G401 (cell line): ENCODE measurements at places on chromosomes 6 and 20. TPM values are rescaled to one million over a fixed set of nuclear protein-coding genes. Genes with fewer than 3 reads are reported as not detected.

The APMAP gene
- total RNA-seq, result 94.6 and 98.6 TPM in 2 replicates

DNA sequence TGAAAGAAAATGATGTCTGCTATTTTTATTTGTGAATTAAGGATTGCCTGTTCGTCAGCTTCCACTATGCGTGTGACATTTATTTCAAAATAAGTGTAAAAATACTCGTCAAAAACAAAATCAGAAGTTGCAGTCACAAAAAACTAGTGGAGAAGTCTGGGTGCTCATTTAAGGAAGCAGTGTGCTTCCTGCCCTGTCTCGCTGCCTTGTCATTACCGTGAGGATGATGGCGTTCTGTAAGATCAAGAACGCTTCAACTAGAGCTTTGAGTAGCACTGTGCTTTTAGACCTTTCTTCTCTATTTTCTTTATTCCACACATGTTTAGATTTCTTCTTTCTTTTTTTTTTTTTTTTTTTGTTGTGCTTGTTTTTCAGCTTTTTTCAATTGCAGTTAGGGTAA is 186.9 kb downstream of the TBC1D7 start:
- no peak for DNase-seq

- no peak for DNase-seq
These were observed 113.5 kb downstream of the JARID2 start for GRCh38 chr6:15359335-15359862.

The TGM3 gene
- total RNA-seq, result not detected in 2 replicates

The RSPO3 gene
- total RNA-seq, result 5.7 TPM in 1 of 2 replicates, not detected in the other

- no peak for DNase-seq
These were observed 35.1 kb upstream of the FAM83C start for GRCh38 chr20:35327074-35327976.

The SNAI1 gene
- total RNA-seq, result 2.9 and 7.5 TPM in 2 replicates

GRCh38 chr20:63574829-63575743 is 1.0 kb upstream of the HELZ2 start:
- DNase-seq, result no peak

DNA sequence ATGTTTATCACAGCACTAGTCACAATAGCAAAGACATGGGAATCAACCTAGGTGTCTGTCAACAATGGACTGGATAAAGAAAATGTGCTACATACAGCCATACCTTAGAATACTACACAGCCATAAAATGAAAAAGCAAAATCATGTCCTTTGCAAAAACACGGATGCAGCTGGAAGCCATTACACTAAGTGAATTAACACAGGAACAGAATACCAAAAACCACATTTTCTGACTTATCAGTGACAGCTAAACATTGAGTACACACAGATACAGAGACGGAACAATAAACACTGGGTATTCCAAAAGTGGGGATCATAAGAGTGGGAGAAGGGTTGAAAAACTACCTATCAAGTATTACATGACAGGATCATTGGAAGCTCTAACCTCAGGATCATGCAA is 43.3 kb upstream of the DST start:
- no peak for DNase-seq

GRCh38 chr6:106422534-106422933 is 62.0 kb downstream of the CRYBG1 start:
- DNase-seq, result no peak

GRCh38 chr20:37276494-37277252 is 12.8 kb upstream of the MANBAL start:
- no peak for DNase-seq

- DNase-seq, result no peak
These were observed 74.4 kb downstream of the HDGFL1 start for GRCh38 chr6:22643780-22644179.

The MLIP gene
- not detected in 2 replicates for total RNA-seq

The CLPSL2 gene
- total RNA-seq, result not detected in 2 replicates

DNA sequence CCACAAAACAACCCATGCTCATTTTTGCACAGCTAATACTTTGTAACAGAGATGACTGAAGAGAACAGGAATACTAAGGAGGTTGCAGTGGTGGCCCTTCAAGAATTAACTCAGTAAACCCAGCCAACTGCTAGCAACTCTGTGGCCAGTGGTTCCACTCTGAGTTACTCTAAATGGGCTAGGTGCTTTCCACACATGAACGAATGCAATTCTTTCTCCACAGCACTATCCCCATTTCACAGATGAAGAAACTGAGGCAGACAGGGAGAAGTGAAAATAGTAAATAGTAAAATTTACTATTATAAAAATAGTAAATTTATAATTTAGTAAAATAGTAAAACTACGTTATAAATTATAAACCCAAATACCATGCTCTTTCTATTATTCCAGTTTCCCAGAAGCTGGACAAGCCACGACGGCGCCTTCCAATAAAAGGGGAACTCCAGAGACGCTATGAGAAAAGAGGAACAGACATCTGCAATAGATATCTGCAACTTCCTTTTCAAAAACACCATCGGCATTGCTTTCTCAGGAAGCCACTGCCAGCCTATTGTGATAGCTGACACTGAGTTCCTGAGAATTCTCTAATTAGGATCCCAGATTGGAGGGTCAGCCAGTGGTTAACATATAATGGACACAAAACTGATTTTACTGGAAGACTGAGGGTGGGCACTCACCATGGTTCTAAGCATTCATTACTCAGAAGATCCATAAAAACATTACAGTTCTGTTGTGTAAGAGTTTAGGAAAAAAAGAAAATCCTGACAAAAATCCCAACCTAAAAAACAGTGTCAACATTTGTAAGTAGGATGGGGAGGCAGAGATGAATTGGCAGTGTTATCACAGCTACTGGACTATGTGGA is 16.2 kb downstream of the FKBP1A start:
- no peak for DNase-seq

- peak; percentile 9 for DNase-seq
These were observed 468.3 kb downstream of the CDC5L start for GRCh38 chr6:44855562-44856411.

DNA sequence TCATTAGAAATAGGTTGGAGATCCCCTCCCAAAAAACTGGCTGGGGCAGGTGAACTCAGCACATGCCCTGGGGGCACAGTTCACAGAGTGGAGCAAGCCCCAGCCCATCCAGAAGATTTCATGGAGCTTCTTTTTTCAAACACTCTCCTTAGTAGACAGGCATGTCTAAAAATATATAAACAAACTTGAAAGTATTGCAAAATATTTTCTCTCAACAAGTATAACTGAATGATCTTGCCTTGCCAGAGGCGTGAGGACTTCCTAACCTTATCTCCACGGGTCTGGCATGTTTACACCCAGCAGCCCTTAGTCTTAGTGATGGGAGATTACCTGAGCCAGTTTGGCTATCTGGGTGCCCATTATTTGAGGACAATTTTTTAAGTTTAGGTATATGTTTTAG is 107.1 kb downstream of the QRSL1 start:
- DNase-seq, result no peak

The ABHD16B gene
- total RNA-seq, result 0.74 TPM in 1 of 2 replicates, not detected in the other

GRCh38 chr6:79301290-79301689 is 66.8 kb upstream of the HMGN3 start:
- DNase-seq, result no peak

- no peak for DNase-seq
These were observed 54.5 kb upstream of the RREB1 start for GRCh38 chr6:7053125-7053774.

The BACH2 gene
- total RNA-seq, result 0.37 and 0.71 TPM in 2 replicates

DNA sequence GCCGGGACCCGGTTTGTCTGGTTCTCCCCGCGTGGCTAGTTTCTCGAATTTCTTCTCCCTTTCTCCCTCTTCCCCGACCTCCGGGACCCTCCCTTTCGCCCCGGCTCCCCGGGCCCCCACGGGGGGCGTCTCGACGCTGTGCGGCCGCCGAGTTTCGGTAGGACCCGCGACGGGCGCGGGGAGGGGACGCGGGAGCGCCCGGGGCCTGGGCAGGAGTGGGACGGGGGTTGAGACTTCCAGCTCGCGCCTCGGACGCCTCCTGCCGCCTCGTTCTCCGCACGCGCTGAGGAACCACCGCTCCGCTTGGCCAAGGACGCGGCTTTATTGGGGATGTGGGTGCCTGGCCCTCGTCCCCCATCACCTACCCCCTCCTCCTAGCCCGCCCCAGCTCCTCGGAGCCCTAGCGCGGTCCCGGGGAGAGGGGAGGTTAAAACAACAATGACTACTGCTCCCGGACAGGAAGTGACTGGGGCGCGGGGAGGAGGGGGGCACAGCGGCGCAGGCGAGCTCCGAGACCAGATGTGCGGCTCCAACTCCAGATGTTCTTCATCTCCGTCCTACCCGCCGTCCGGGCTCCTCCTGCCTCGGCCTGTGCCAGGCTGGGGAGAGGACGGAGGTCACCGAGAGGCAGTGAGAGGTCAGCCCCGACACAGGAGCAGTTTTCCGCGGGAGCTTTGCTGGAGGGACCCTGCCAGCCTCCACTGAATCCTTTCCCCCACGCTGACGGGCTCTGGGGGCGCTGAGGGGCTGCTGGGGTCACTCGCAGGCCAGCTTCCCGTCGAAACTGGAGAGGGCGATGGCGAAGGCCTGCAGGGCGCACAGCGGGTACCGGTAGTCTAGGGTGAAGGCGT is 917 bp upstream of the TEAD3 start:
- no peak for DNase-seq

GRCh38 chr6:6869094-6869493 is 238.7 kb upstream of the RREB1 start:
- no peak for DNase-seq

DNA sequence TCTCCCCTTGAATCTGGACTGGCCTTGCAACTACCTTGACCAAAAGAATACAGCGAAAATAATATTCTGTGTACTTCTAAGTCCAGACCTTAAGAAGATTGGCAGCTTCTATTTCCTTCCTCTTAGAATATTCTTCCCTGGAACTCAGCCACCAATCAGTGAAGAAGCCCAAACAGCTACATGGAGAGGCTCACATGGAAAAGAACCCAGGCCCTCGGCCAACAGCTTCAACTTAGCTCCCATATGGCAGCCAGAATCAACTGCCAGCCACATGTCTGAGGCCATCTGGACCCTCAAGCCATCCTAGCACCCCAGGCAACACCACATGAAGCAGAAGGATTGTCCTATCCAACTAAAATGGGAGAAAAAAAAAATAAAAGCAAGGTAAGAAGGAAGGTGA is 178.8 kb downstream of the IBTK start:
- peak; percentile 97 for DNase-seq

The COL19A1 gene
- not detected in 2 replicates for total RNA-seq

The PRND gene
- not detected in 2 replicates for total RNA-seq

DNA sequence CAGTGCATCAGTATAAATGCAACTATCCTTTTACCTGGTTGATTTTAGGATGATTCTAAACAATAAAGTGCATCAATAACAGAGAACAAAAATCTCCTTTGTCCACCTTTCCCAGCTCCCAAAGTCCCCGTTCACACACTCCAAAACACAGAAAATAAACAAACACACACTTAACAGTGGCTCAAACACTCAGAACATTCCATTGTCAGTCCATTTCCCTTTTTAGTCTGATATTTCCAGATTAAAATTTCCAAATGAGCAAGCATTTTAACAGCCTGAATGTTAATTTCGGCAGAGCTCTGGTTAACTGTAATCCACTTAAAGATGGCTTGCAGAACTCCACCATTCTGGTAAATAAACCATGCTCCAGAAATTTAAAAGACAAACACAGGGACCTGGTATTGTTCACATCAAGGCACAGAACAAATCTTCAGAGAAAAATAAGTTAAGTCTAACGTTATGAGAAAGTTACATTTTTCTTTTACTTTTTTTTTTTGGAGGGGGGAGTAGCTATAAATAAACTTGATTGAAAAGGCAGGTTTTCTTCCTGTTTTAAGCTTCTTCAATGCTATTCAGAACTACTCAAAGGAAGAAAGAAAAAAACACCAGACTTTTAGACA is 100.8 kb downstream of the DST start:
- DNase-seq, result peak; percentile 50

GRCh38 chr6:42525206-42525605 is 38.6 kb upstream of the UBR2 start:
- no peak for DNase-seq

- DNase-seq, result no peak
These were observed 109.9 kb upstream of the TIAM2 start for GRCh38 chr6:154885214-154885613.

DNA sequence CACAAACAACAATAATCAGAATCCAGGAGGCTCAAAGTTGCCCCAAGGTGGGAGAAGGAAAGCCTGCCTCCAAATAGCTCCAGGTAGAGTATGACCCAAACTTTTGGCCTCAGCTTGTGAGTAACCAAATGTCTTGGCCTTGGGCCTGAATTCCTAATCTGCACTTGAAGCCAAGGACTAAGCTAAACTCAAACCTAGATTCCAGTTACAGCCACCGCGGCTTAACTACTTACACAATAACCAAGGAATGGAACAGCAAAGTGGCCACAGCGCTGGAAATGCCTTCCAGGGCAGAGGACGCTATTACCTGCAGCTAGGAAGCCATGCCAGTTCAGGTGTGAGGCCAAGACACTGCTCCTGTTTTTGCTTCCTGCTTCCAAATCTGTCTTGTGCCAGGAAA is 4.6 kb downstream of the NINL start:
- DNase-seq, result no peak

DNA sequence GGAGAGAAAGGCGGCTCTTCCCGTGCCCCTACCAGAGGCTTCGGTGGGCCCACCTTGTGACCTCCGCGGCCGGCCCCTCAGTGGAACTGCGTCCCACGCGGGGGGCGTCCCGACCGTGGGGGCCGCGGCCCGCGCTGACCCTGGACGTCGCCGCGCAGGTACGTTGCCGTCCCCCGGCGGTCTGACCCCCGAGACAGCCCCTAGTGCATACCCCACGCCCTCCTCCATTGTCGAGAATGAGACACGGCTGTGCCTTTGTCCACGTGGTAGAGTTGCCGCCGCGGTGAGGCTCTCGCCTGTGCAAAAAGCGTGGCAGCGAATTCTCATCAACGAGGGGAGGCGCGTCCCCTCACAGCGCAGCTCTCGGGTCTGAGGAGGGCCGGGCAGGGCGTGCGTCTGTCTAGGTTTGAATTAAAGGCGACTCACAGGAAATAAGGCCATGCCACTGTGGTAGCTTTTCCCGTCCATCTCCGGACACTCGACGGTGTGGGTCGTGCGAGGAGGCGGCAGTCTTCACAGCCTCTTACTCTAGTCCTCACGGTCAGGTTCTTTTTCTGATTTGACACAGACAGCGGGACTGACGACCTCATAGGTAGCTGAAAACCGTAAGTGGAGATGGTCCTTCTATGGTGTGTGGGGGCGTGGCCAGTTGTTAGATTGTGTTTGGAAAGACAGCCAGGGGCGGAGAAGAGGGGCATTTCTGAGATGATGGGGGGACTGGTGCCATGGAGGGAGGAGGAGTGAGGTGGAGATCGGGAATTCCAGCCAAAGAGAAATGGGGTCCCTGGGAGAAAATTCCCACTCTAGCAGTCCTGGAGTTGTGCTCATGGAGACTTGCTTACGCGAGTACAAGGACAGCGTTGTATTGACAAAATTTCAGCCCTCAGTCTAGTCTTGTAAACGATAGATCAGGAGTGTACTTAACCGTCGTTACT is 580 bp downstream of the NXT1 start:
- peak; percentile 37 for DNase-seq

The ZFP64 gene
- total RNA-seq, result 140 and 156 TPM in 2 replicates

DNA sequence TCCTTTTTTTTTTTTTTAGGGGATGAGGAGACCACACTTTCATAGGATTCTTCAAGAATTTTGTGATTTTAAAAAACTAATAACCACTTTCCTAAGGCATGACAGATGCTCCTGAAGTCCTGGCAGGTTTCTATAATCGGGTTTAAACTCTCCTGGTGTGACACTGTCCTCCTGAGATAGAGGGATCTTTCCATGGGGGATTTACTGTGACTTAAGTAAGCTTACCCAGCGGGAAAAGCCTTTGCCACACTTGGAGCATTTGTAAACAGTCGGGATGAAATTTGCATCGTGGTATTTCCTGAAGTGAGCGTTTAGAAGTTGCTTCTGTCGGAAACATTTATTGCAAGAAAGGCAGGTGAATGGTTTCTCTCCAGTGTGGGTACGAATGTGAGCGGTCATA is 16.6 kb downstream of the CTCFL start:
- no peak for DNase-seq
